Memory B cell (primary cell): ENCODE measurements at places on chromosomes 4 and X.

DNA sequence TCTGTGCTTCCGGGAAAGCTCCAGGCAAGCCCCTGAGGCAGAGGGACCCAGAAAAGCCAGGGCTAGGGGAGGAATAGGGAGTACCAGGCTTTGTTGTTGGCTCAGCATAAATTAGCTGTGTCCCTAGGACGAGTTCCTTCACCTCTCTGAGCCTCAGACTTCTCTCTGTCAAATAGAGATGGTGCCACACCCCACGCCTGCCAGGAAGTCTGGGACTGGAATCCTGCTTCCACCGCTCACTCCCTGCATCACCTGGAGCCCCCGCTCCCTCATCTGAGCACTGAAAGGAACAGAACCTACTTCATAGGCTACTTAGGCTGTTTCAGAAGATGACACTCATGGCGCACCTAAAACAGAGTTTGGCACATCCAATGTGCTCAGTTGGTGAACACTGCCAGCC is 8.1 kb upstream of the JAKMIP1 start:
- no peak overlapping the region for H3K27ac ChIP-seq
- no peak for DNase-seq
- no peaks in the 10 kb centered on the region for H3K36me3 ChIP-seq
- H3K4me3 ChIP-seq = no peak overlapping the region

- no peak overlapping the region for H3K27ac ChIP-seq
- no peak overlapping the region for H3K4me3 ChIP-seq
- DNase-seq = no peak
Observed at GRCh38 chrX:112738347-112739033, 58.8 kb upstream of the LHFPL1 start.

GRCh38 chr4:121358473-121358872 is 22.3 kb downstream of the QRFPR start:
- peaks cover 2% of the 10 kb centered on the region for H3K27me3 ChIP-seq
- DNase-seq = no peak
- no peak overlapping the region for H3K4me3 ChIP-seq
- no peak overlapping the region for H3K27ac ChIP-seq
- H3K36me3 ChIP-seq = no peaks in the 10 kb centered on the region

GRCh38 chrX:11427453-11428071 is 134.3 kb downstream of the AMELX start:
- DNase-seq = peak; percentile 33
- no peaks in the 10 kb centered on the region for H3K27me3 ChIP-seq
- H3K36me3 ChIP-seq = no peaks in the 10 kb centered on the region
- H3K27ac ChIP-seq = peak overlapping the region; percentile 42
- peaks cover 16% of the 10 kb centered on the region for H3K4me1 ChIP-seq

- H3K4me3 ChIP-seq = no peak overlapping the region
- H3K36me3 ChIP-seq = no peaks in the 10 kb centered on the region
- no peak overlapping the region for H3K27ac ChIP-seq
Observed at GRCh38 chr4:154476232-154476631, 15.4 kb downstream of the DCHS2 start.

DNA sequence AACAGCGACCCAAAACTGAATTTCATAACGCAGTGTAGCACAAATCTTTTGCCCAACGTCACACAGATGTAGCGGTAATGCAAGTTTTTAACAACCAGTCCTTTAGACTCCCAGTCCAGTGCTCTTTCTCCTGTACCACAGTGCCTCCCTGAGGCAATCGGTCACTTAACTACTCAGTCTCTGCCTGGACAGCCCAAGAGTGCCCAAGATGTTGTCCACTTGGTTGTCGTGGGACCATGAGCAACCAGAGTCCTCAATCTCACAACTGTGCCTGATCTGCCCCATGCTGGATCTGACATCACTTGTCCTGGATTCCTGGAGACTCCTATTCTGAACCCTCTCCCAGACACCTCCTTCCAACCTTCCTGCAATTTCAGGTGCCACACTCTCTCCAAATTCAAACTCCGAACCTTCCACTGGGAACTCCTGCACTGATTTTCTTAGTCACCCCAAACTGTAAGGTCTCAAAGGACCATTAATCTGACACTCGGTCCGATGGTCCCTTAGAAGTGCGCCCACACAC is 702 bp downstream of the MMGT1 start:
- H3K4me1 ChIP-seq = peaks cover 13% of the 10 kb centered on the region
- peak overlapping the region; percentile 99 for H3K27ac ChIP-seq
- peak overlapping the region; percentile 98 for H3K4me3 ChIP-seq
- no peak for DNase-seq

DNA sequence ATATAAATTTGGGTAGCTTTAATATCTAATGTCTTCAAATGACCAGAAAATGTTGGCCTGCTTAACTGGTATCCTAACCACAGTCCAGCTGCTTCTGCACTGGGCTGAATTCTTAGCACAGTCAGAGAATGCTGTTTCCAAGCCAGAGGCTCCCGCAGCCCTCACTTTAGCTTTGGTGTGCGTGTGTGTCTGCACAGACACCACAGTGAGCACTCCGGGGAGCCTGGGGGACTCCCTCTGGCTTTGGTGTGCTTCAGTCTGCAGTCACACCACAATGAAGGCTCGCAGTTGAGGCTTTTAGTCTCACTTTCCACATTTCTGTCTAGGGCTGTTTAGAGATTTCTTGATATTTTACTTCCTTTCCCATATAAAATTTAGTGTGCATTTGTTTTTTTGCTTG is 53.6 kb downstream of the APOO start:
- no peak overlapping the region for H3K27ac ChIP-seq
- no peaks in the 10 kb centered on the region for H3K4me1 ChIP-seq
- DNase-seq = no peak

DNA sequence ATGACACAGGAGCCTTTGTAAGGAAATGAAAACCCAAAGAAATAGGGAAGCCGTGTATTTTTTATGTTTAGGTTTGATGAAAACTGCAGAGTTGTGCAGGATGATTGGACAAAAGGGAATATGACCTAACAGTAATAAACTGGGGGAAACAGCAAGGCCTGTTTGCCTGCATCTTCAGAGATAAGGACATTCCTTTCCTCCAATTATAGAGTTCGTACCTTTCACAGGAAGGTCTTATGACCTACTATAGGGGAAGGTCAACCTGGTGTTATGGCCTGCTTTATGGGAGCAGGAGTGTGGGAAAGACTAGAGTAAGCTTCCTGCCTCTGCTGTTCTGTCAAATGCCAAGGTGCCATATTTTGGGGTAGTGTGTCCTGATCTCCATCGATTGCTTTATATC is 42.5 kb downstream of the BBS12 start:
- H3K27me3 ChIP-seq = peaks cover 3% of the 10 kb centered on the region
- no peak overlapping the region for H3K27ac ChIP-seq
- no peaks in the 10 kb centered on the region for H3K4me1 ChIP-seq
- H3K4me3 ChIP-seq = no peak overlapping the region
- H3K36me3 ChIP-seq = no peaks in the 10 kb centered on the region
- DNase-seq = no peak

DNA sequence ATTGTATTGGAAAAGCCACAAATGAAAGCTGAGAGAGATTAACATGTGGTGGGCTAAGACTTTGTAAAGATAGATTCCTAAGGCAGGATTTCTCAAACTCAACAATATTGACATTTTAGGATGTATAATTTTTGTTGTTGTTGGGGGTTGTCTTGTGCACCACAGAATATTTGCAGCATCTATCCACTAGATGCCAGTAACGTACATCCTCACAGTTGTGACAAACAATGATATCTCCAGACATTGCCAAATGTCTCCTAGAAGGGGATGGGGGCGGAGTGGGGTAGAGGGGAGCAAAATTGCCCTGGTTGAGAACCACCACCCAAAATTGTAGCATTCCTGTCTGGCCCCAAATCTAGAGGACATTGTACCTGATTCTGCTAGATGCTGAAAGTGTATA is 14.7 kb upstream of the CBR4 start:
- H3K4me3 ChIP-seq = no peak overlapping the region
- H3K36me3 ChIP-seq = no peaks in the 10 kb centered on the region
- H3K27me3 ChIP-seq = peaks cover 5% of the 10 kb centered on the region
- no peak overlapping the region for H3K27ac ChIP-seq

- H3K27ac ChIP-seq = no peak overlapping the region
- H3K4me3 ChIP-seq = no peak overlapping the region
- H3K27me3 ChIP-seq = peaks cover 7% of the 10 kb centered on the region
- H3K36me3 ChIP-seq = no peaks in the 10 kb centered on the region
- H3K4me1 ChIP-seq = no peaks in the 10 kb centered on the region
Observed at GRCh38 chr4:25007598-25007997, 23.1 kb downstream of the LGI2 start.

- H3K27me3 ChIP-seq = peaks cover 26% of the 10 kb centered on the region
- no peaks in the 10 kb centered on the region for H3K36me3 ChIP-seq
- no peak overlapping the region for H3K27ac ChIP-seq
- no peak overlapping the region for H3K4me3 ChIP-seq
- no peak for DNase-seq
- H3K4me1 ChIP-seq = peaks cover 10% of the 10 kb centered on the region
Observed at GRCh38 chr4:110619463-110620247, 3.2 kb downstream of the PITX2 start.

DNA sequence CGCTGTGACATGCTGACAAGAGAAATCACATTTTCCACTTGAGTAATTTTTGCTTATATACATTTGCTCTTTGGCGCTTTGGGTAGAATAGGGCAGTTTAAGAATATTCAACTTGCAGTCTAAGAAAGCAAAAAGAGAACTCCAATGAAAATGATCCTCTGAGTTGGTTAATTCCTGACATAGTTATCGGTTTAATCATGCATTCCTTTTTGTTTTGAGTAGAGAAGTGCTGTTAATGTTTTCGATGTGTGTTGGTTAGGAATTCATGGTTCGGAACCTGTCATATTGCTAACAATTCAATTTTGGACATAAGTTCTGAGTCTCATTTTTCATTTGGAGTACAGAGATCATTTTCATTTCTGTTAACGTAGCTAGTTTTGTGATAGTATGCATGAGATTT is 700.6 kb upstream of the PITX2 start:
- DNase-seq = no peak
- no peaks in the 10 kb centered on the region for H3K27me3 ChIP-seq
- no peak overlapping the region for H3K4me3 ChIP-seq
- no peaks in the 10 kb centered on the region for H3K36me3 ChIP-seq
- H3K4me1 ChIP-seq = no peaks in the 10 kb centered on the region

DNA sequence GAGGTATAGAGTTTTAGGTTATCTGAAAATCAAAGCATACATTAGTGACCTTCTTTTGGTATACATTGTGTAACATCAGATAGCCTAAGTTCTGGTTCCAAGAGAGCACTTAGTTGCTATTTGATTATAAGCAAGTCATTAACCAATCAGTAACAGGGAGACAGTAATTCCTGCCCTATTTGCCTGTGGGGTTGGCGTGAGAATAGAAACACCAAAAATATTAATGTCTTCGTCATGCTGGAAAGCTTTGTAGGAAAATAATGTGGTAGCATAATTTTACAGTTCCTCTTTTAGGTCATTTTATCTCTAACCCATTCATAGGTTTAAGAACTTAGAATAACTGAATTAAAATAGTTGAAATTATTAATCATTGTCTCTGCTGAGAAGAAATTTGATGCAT is 37.8 kb downstream of the NPNT start:
- peaks cover 1% of the 10 kb centered on the region for H3K27me3 ChIP-seq
- no peak overlapping the region for H3K27ac ChIP-seq
- H3K4me3 ChIP-seq = no peak overlapping the region
- H3K4me1 ChIP-seq = peaks cover 2% of the 10 kb centered on the region
- H3K36me3 ChIP-seq = no peaks in the 10 kb centered on the region

- H3K4me3 ChIP-seq = no peak overlapping the region
- no peak overlapping the region for H3K27ac ChIP-seq
- DNase-seq = no peak
- no peaks in the 10 kb centered on the region for H3K36me3 ChIP-seq
- H3K27me3 ChIP-seq = peaks cover 10% of the 10 kb centered on the region
- H3K4me1 ChIP-seq = no peaks in the 10 kb centered on the region
Observed at GRCh38 chrX:10286195-10286594, 129.4 kb downstream of the CLCN4 start.

DNA sequence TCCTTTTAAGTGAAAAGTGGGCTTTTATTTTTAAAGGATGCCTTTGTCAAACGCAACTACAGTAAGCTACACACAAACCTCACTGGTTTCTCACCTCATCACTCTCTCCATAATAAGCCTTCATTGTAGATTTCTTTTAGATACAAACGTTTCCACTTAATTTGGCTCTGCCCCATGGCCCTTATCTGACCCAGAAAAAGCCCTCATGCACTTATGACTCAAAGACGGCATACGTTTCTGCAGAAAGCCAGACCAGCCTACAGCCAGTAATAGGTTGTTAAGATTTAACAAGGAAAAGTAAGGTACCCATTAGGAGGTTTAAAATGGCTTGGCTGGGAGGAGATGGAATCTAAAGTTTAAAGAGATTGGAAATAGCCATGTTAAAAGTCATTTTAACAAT is 914.6 kb upstream of the INTU start:
- no peaks in the 10 kb centered on the region for H3K36me3 ChIP-seq
- no peak overlapping the region for H3K4me3 ChIP-seq
- no peak for DNase-seq
- no peak overlapping the region for H3K27ac ChIP-seq
- H3K4me1 ChIP-seq = no peaks in the 10 kb centered on the region

GRCh38 chr4:88158489-88159228 is at the start of gene ABCG2:
ABCG2 (minus strand) TSS chr4:88158639; CDS start chr4:88139995, 18,644 bp downstream.
- H3K27me3 ChIP-seq = peaks cover 3% of the 10 kb centered on the region
- peaks cover 7% of the 10 kb centered on the region for H3K4me1 ChIP-seq
- H3K27ac ChIP-seq = no peak within 1 kb of the TSS
- no peaks in the 10 kb centered on the region for H3K36me3 ChIP-seq
- peak; percentile 16 for DNase-seq

- no peak overlapping the region for H3K27ac ChIP-seq
- no peak for DNase-seq
- no peak overlapping the region for H3K4me3 ChIP-seq
- H3K36me3 ChIP-seq = no peaks in the 10 kb centered on the region
- H3K4me1 ChIP-seq = no peaks in the 10 kb centered on the region
Observed at GRCh38 chr4:110589297-110589696, 33.6 kb downstream of the PITX2 start.

- no peak for DNase-seq
- no peak overlapping the region for H3K27ac ChIP-seq
- H3K4me3 ChIP-seq = no peak overlapping the region
- no peaks in the 10 kb centered on the region for H3K27me3 ChIP-seq
- no peaks in the 10 kb centered on the region for H3K36me3 ChIP-seq
Observed at GRCh38 chrX:82412858-82413257, 1095.2 kb upstream of the POU3F4 start.

GRCh38 chr4:142706381-142706780 is 139.7 kb downstream of the INPP4B start:
- H3K4me3 ChIP-seq = no peak overlapping the region
- DNase-seq = no peak
- H3K36me3 ChIP-seq = no peaks in the 10 kb centered on the region
- H3K27ac ChIP-seq = no peak overlapping the region
- no peaks in the 10 kb centered on the region for H3K27me3 ChIP-seq
- H3K4me1 ChIP-seq = no peaks in the 10 kb centered on the region

DNA sequence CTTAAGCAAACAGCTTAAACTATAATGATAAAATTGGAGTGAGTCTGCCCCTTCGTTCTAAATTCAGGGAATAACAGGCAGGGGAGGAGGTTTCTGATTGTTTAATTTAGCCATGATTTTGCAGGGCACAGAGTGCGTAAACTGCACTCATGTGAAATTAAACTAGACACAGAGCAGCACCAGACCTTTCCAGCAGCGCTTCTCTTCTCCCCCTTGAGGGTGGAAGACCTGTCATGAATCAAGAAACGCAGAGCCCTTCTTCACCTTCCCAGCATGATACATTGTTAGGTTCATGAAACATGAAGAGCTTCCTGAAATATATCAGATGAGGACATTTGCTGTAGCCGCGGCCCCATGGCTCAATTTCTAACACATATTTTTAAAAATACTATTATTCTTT is 63.1 kb downstream of the FAM114A1 start:
- DNase-seq = no peak
- H3K4me3 ChIP-seq = no peak overlapping the region
- no peak overlapping the region for H3K27ac ChIP-seq
- H3K27me3 ChIP-seq = no peaks in the 10 kb centered on the region
